ENCODE measurements at places on chromosomes 7 and 10.

DNA sequence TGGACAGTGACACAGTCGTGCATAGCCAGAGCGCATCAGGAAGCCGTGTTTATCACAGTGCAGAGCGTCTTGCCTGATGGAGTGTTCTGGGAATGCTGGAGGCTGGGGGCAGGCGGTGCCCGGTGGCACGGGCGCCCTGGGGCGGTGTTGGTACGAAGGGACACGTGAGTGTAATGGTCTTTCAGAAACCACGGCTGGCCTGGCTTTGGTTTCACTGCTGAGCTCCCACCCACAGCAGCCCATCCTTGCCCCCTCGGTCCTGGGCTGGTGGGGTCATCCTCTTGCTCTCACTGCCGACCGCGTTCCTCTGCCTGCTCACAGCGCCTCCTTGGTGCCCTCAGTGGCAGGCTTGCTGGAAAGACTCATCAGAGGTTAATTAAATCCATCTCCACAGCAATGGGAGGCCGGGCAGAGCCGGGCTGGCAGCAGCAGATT, 50.6 kb downstream of the NKX6-2 start:
- DNase-seq, result no peak

- peak; percentile 72 for DNase-seq
Observed at GRCh38 chr7:106329971-106330733, 45.4 kb upstream of the NAMPT start.

- no peak for DNase-seq
Observed at GRCh38 chr10:129331839-129332220, 135.2 kb upstream of the MGMT start.

DNA sequence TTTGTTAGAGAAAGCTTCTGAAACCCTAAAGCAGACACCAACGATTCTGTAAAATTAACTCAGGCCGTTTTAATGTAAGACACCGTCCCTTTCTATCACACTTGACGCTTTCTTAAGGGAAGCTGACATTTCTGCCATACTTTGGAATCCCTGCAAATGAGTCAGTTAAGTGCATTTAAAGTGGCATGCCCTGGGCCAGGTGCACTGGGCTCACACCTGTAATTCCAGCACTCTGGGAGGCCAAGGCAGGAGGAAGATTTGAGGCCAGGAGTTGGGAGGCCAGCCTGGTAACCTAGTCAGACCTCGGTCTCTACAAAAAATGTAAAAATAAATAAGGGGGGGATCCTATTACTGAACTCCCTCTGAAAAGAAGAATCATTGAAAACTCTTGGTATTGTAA, 4.4 kb downstream of the UBE2H start:
- no peak for DNase-seq

DNA sequence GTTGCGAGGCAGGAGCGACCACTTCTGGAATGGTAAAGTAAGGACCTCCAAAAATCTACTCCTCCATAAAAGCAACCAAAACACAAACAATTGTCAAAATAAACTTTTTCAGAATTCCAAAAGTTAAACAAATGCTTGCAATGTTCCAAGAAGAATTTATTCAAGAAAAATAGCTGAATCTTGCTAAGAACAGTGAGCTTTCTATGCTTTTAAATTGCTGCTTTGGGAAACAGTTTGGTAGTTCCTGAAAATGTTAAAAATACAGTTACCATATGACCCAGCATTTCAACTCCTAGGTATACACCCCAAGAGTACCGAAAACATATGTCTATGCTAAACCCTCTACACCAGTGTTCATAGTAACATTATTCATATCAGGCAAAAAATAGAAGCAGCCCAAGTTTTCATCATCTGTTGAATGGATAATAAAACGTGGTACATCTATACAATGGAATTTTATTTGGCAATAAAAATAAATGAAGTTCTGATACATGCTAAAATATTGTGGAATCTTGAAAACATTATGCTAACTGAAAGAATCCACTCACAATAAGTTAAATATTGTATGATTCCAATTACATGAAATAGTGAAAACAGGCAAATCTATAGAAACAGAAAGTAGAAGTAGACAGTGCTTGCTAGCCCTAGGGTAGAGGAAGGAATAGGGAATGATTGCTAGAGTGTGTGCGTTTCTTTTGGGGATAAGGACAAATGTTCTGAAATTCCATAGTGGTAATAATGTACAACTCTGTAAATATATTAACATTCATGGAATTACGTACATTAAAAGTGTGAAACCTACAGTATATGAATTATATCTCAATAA, 57.0 kb downstream of the LRRN3 start:
- DNase-seq, result no peak

- no peak for DNase-seq
Observed at GRCh38 chr7:39429421-39429820, 136.8 kb upstream of the YAE1 start.

GRCh38 chr10:115022733-115023132, 70.4 kb upstream of the ATRNL1 start:
- no peak for DNase-seq

DNA sequence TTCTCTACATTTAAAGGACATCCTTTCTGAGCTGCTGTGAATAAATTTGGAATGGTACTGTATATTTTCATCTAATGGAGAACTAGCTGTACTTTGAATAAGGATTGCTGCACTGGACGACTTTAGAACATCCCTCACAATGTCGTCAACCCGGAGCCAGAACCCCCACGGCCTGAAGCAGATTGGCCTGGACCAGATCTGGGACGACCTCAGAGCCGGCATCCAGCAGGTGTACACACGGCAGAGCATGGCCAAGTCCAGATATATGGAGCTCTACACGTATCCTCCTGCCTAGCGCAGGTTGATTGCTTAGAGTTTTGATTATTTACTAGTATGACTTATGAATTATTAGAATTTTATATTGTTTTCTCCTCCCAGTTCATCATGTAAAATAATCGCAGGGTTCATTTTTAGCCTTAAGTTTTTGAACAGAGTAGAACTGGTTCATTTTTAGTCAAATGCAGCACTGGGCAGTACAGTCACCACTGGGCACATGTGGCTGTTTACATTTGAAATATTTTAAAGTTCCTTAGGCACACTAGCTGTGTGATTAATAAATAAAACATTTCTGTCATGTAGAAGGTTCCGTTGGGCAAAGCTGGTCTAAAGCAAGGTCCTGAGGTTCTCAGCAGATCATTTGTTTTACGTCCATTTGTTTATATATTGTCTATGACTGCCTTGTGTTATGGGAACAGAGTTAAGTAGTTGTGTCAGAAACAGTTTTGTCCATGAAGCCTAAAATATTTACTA, 31.5 kb downstream of the CUL1 start:
- DNase-seq, result no peak

DNA sequence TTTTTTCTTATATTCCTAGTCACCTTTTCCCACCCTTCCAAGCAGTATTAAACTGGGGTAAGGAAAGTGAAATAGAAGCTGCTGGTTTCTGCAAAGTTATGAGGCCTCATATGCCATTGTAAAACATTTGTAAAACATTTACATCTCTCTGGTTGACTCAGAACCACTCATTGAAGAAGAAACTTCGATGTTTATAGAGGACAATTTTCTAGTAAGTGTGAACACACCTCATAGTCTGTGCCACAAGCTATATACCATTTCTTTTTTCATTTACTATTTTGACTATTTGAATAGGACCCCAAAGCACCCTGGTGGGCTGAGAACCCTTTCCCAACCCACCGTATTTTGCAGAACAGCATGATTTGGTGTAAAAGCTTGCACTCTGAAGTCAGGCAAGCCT, 12.9 kb upstream of the ITGB1 start:
- no peak for DNase-seq

- no peak for DNase-seq
Observed at GRCh38 chr10:101453318-101453717, 99.4 kb downstream of the BTRC start.

- DNase-seq, result no peak
Observed at GRCh38 chr7:22375359-22376048, 18.6 kb upstream of the RAPGEF5 start.

DNA sequence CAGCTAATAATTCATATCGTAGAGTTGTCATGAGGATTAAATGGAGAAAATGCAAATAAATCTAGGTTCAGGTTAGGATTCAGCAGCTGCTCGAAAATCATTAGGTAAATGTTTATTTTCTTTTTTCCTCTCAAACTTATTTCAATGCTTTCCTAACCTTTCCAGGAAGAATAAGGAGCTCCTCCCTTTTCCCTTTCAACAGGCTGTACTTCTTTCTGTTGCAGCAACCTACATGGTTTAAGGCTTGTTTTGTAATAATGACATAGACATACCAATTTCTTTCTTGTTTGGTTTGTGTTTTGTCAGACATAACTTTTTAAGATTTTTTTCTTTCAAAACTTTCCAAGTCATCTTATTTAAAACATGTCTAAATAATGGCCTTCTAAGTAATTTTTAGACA, 18.2 kb downstream of the GPR141 start:
- DNase-seq, result no peak

- no peak for DNase-seq
Observed at GRCh38 chr10:25112016-25112415, 62.8 kb upstream of the GPR158 start.

DNA sequence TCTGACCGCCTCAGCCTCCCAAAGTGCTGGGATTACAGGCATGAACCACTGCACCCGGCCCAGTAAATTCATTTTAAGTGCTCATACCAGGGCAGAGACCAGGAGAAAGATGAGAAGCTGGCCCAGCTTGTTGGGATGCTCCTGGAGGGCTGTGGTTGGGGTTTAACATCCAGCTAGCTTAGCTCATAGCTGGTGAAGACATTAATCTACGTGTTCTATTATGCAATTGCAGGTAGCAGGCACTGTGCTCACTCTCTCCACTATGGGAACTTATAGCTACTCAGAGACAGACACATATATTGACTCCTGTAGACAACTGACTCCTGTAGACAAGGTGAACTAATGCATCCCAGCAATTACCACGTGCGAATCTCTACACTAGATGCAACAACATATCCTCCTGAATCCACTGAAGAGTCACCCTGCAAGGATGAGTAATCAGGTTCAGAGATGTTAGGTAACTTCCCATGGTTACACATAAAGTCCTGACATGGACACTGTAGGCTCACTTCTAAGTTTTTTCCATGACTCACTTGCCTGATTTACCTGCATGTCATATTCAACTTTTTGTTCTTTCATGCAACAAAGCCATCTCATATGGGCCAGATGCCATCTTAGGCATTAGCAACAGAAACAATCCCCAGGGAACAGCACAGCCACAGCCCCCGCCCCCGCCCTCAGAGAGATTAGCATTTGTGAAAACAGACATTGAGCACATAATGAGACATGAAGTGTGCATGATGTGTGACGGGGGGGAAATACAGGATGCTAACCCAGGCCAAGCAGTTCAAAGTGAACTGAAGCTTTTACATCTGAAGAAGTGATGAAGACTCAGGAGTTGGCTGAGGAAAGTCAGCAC, 37.2 kb downstream of the ERLIN1 start:
- DNase-seq, result peak; percentile 17

DNA sequence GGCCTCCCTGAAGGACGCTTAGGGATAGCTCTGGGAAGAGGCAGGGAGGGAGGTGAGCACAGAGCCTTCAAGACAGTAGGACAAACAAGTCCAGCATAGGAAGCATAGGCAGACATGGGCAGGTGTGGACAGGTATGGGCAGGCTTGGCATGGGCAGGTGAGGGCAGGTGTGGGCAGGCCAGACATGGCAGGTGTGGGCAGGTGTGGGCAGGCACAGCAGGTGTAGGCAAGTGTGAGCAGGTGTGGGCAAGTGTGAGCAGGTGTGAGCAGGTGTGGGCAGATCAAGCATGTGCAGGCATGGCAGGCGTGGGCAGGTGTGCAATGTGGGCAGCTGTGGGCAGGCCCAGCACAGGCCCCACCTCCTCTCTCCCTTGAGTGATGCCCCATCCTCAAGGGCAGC, 148.8 kb upstream of the ZMIZ1 start:
- DNase-seq, result no peak

GRCh38 chr7:159047536-159047935, 97.1 kb downstream of the VIPR2 start:
- DNase-seq, result no peak

- DNase-seq, result no peak
Observed at GRCh38 chr10:101558204-101558603, 29.9 kb downstream of the POLL start.

Data from astrocyte of the spinal cord (primary cell).